ENCODE measurements at places on chromosomes 13 and 19.
A peak's percentile ranks its signal among the peaks of the same experiment; 100 is the strongest.

- DNase-seq, result no peak
These were observed 1.1 kb upstream of the WTIP start for GRCh38 chr19:34480491-34480890.

GRCh38 chr13:94967183-94968039 lies 255.1 kb upstream of the SOX21 start:
- DNase-seq, result no peak

GRCh38 chr19:54803410-54803809 lies at the start of gene KIR2DL4:
TSS of gene KIR2DL4 (plus strand) at chr19:54803610. CDS start at chr19:54803652, 42 bp downstream.
- no peak for DNase-seq

- no peak for DNase-seq
These were observed 31.3 kb upstream of the USE1 start for GRCh38 chr19:17183858-17184321.

- DNase-seq, result no peak
These were observed 82.2 kb upstream of the CSNK1A1L start for GRCh38 chr13:37187621-37188020.

GRCh38 chr19:12331211-12331941 lies 2.1 kb downstream of the ZNF563 start:
- peak; percentile 3 for DNase-seq

DNA sequence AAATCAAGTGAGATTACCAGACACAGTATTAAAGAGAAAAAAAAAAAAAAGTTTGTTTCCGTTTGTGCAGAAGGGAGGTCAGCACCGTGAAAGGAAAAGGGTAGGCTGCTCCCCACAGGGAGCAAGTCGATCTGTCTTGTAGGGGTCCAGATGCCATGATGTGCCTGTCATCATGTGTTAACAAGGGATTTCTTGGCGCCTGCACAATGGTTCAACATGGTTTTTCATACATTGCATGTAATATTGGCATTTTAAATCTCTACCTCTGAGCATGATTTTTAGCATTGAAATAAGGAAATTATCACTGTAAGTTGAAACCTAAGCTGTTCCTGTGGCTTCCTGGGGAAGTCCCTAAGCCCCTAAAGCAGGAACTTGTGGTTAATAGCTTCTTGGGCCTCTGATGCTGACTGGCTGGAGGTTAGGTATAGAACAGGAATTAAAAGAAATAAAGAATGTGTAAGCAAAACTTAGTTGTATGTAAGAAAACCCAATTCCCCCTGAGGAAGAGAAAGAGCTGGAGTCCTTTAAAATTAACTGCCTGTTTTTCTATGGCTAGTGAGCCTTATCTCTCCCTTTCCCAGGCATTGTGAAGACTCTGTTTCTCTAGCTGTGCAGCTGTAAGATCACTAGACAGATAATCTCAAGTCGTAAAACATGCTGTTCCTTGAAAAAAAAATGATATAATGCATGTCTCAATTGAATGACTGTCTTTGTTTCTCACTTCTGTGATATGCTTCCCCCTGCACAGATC lies 7.4 kb upstream of the FCGBP start:
- no peak for DNase-seq

- no peak for DNase-seq
These were observed 73.5 kb upstream of the IRS2 start for GRCh38 chr13:109859898-109860297.

DNA sequence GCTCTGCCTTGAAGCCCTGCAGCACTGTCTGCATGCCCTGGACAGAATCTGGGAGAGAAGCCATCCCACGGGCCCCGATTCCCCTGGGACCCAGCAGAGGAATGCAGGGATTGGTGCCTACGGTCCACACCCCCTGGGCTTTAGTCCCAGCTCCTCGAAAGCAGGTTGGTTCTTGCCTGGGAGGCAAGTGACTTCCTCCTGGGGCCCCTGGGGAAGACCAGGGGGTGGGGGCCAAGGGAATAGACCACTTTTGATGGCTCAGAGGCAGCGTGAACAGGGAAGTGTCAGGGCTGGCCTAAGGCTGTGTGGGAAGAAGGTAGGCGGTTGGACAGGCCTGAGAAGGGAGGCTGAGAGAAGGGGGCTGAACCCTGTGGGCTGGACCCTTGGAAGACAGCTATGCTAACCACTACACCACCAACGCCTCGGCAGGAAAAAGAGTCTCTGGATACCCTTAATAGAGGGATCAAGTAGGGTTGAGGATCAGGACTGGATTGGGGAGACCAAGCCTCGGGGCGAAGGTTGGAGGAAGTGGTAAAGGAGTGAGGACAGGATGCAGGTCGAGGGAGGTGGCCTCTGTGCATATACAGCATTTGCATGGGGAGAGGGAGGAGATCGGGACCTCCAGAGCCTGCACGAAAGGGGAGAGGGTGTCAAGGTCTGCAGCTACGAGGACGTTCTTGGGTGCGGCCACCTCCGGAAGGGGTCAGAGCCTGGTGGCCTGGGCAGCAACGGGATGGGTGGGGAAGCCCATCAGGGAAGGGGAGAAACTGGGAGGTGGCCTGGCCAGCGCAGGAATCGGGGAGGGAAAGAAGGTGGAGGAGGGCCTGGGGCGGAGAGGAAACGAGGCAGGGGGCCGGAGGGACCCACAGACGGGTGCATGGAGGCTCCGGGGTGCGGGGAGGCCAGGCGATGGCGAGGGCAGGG lies 709 bp downstream of the DPP9 start:
- no peak for DNase-seq

DNA sequence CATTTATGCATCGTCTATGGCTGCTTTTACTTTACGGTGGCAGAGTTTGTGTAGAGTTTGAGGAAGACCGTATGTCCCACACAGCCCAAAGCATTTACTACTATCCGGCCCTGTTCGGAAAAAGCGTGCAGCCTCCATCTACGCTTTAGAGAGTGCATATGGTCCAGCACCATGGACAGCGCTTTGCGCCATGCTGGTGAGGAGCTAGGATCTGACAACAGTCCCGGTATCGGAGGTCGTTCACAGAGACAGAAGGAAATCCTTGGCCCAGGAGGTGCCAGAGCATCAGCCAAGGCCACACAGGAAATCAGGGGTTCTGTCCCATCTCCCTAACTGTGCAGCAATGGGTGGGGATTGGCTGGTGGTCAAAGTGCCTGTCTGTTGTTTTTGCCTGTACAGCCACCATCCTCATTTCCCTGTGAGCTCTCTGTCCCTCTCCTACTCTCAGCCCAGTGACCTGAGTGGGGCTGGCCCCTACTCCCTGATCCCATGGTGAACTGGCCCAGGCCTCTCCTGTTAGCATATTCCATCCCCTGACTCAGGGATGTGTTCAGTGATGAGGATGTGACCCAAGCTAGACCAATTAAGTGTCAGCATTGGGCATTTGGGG lies 16.2 kb upstream of the PRODH2 start:
- DNase-seq, result peak; percentile 33

DNA sequence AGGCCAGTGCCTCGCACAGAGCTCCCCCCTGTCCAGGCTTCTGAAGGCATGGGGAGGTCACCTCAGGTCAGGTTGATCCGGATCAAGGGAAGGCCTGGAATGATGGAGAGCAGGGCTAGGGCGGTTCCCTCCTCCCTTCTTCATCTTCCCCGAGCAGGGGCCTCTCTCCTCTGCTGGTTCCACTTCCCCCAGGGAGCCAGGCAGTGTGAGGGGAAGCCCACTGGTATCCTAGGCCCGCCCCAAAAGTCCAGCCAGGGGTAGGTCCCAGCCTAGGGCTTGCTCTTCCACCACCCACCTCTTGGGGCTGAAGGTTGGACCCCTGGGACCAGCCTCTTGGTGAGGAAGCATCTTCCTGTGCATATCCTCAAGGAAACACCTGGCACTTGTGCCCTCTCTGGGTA lies 16.4 kb upstream of the PRR19 start:
- DNase-seq, result no peak

DNA sequence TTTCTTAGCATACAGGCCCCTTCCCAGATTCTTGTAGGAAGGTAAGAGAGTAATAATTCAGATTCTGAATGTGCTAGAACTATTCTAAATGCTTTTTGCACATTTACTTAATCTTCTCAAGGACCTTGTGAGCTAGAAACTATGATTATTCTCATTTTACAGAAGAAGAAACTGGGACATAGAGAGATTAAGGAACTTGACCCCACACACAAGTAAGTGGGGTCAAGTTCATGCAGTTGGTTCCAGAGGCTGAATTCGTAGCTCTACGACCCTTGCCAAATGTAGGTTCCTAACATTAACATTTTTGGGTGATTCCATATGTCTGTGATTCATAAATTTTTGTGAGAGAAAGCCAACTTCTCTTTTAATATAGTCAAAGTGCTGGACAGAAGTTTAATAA lies 238.1 kb downstream of the LACC1 start:
- no peak for DNase-seq

- DNase-seq, result no peak
These were observed 17.5 kb downstream of the SYDE1 start for GRCh38 chr19:15124572-15125231.

DNA sequence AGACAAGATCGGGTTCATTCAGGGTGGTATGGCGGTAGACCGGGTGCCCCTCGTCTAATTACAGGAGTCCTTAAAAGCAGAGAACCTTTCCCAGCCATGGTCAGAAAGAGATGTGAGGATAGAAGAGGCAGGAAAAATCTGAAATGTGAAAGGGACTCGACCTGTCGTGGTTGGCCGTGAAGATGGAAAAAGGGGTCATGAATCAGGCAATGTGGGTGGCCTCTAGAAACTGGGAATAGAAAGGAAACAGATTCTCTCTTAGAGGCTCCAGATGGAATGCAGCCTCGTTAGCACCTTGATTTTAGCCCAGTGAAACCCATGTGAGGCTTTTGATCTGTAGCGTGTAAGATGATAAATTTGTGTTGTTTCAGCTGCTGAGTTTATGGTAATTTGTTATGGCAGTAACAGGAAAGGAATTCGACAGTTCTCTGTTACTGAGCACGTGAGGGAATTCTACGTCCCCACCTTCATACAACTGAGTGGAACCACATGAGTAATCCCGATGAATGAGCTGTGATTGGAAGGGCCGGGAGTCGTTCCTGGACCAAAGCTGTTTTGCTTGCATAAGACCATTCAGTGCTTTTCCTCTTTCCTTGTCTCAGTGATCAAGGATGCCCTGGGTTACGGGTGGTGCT lies 11.0 kb upstream of the CA11 start:
- DNase-seq, result peak; percentile 31

Data from kidney glomerular epithelial cell (primary cell).